Cortex of kidney (tissue), 1 donor: ENCODE measurements at places on chromosomes 6 and 20.

- no peak for DNase-seq
These were observed 376.7 kb upstream of the ARID1B start for GRCh38 chr6:156400487-156400886.

- DNase-seq = no peak
These were observed 413.0 kb downstream of the BMP2 start for GRCh38 chr20:7180256-7181045.

DNA sequence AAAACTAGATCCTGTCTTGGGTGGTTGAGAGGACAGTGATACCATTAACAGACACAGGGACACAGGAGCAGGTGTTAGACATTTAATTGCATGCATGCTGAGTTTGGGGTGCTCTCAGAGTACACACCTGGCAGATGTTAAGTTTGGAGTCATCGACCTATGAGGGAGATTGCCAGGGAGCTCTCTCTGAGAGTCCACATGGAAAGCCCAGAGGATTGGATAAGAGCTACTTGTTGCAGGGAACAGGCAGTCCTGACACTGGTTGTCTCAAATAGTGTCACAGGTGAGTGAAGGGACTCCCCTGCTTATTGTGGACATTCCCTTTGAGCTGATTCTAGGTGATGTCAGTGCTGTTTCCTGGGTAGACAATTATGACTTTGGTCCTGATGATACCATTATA lies 3.1 kb downstream of the ATRN start:
- DNase-seq = no peak

DNA sequence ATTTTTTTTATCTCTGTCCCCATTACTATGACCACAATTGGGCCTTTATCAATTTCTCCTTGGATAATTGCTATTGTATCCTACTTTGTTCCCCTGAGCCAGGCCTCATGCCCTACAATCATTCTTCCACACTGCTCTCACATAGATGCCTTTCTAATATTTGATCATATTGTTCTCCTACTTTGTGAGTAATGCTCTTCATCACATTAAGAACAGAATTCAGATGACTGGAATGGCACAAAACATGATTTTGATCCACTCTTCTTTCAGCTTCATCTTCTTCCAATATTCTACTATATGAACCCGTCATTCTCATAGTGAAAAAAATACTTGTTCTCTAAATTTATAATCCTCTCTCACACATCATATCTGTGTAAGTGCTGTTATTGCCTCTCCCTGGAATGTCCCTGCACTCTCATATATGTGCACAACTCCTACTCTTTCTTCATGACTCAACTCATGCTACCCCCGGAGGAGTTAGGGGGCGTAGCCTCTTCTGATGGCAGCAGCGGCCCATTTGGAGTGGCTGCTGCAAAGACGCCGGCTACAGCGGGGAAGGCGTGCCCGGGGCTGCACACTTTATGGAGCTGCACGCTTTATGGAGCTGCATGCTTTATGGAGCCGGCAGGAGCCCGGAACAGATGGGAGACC lies 25.3 kb upstream of the HACE1 start:
- DNase-seq = no peak

GRCh38 chr20:432677-433299 lies 24.7 kb downstream of the RBCK1 start:
- DNase-seq = no peak

- no peak for DNase-seq
These were observed 88.1 kb upstream of the ZFP64 start for GRCh38 chr20:52279706-52280105.

GRCh38 chr6:43977404-43978111 lies 149.7 kb downstream of the MRPL14 start:
- DNase-seq = no peak

GRCh38 chr6:113690281-113691259 lies 166.6 kb upstream of the MARCKS start:
- DNase-seq = no peak

DNA sequence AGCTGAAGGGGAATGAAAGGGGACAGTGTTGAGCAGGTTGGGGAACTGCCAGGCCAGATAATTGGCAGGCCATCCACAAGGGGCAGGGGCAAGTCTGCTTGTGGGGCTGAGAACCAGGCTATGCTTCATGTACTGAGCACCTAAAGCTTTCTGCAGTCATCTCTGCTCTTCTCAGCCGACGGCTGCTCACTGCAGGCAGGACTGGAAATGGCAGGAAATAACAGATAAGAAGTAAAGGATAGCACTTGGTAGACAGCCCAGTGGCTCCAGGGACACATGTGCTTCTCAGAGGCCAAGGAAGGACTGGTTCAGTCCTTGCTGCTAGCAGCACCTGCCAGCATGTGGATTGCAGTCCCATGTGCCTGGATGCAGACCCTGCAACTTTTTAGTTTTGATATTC lies 89.8 kb downstream of the CD164 start:
- no peak for DNase-seq

GRCh38 chr6:50285735-50286134 lies 236.0 kb upstream of the DEFB112 start:
- no peak for DNase-seq

DNA sequence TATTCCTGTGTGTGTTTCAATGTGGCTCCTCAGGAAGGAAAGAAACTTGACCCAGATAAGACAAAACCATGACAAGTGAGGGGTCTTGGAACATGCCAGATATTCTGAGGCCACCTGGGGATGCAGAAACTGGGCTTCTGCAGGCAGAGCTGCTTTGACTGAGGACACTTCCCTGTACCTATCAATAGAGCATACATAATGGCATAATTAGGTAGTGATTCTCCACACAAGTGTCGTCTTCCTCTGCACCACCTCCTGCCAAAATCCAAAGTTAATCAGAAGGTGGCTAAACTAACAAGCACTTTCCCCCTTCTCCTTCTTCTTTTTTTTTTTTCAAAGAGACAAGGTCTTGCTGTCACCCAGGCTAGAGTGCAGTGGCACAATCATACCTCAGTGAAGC lies 97.1 kb downstream of the KIF13A start:
- no peak for DNase-seq

DNA sequence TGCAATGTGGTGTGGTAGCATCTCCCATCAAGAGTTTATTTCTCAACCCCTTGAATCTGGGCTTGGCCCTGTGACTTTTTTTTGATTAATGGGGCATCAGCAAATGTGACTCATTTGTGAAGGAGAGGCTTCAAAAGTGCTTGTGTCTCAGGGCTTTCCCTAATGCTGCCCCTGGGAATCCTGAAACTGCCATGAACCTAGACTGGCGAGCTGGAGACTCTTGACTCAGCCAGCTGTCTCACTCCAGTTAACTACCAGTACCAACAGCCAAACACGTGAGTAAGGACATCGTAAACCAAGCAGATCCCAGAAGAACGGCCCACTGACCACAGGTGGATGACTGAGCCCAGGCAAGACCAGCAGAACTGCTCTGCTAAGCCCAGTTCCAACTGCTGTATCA lies 72.8 kb upstream of the ADTRP start:
- DNase-seq = no peak

GRCh38 chr6:109790131-109790530 lies 99.0 kb downstream of the FIG4 start:
- DNase-seq = no peak

GRCh38 chr6:161254464-161255253 lies 19.2 kb downstream of the AGPAT4 start:
- no peak for DNase-seq

GRCh38 chr6:107956181-107956580 lies 1.8 kb downstream of the SEC63 start:
- no peak for DNase-seq

DNA sequence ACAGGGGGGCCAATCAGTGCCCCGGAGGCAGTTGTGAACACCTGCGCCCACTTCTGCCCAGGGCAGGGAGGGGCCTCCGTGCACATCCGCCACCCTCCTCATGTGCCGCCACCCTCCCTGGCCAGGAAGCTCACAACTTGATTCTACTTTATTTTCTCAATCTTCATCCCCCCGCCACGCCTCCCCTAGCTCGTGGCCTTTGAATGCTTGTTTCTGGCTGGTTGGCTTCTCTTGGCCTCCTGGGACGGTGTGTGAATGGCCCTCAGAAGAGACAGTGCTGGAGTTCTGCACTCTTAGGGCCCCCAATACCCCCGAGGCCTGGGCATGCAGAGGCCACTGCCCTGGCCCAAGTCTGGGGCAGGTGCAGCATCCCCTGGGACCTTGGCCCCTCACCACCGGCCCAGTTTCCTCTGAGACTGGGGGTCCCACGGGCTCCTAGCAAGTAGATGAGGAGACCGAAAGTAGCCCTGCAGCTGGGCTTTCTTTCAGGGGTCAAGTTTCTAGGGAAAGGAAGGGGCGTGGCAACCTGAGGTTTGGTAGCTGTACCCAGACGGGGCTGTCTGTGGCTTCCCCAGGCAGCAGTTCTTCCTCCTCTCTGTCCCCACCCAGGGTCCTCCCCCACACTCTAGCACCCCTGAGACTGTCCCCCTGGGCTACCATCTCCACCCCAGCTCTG lies 1.3 kb downstream of the RGS19 start:
- no peak for DNase-seq

GRCh38 chr6:14429396-14429795 lies 311.8 kb downstream of the CD83 start:
- DNase-seq = no peak

- no peak for DNase-seq
These were observed 11.6 kb downstream of the SLC9A8 start for GRCh38 chr20:49824206-49824605.

- no peak for DNase-seq
These were observed 17.4 kb downstream of the PLEKHG1 start for GRCh38 chr6:150617062-150617461.

GRCh38 chr6:139500977-139501376 lies 126.5 kb upstream of the CITED2 start:
- no peak for DNase-seq

GRCh38 chr6:25435416-25435985 lies 156.3 kb downstream of the CARMIL1 start:
- DNase-seq = no peak
